Activated T-cell treated with anti-CD3 and anti-CD28 coated beads for 1 hour (primary cell): ENCODE measurements at places on chromosomes 3 and 15.

DNA sequence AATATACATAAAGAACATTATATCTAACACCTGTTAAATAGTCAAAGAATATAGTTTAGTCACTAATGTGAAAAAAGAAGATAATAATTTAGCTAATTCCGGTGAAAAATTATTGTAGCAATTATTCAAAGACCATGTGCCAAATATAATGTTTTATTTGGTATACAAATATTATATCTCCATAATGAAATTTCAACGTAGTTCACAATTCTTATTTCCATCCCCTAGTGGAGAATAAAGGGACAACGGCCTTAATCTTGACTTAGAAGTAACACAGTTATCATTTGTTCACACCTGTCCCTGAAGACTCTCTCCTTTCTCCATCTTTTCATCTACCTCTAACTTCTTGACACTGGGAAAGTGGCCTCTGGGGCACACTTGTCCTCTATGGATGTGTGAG, 213.4 kb downstream of the ERC2 start:
- DNase-seq, result no peak

DNA sequence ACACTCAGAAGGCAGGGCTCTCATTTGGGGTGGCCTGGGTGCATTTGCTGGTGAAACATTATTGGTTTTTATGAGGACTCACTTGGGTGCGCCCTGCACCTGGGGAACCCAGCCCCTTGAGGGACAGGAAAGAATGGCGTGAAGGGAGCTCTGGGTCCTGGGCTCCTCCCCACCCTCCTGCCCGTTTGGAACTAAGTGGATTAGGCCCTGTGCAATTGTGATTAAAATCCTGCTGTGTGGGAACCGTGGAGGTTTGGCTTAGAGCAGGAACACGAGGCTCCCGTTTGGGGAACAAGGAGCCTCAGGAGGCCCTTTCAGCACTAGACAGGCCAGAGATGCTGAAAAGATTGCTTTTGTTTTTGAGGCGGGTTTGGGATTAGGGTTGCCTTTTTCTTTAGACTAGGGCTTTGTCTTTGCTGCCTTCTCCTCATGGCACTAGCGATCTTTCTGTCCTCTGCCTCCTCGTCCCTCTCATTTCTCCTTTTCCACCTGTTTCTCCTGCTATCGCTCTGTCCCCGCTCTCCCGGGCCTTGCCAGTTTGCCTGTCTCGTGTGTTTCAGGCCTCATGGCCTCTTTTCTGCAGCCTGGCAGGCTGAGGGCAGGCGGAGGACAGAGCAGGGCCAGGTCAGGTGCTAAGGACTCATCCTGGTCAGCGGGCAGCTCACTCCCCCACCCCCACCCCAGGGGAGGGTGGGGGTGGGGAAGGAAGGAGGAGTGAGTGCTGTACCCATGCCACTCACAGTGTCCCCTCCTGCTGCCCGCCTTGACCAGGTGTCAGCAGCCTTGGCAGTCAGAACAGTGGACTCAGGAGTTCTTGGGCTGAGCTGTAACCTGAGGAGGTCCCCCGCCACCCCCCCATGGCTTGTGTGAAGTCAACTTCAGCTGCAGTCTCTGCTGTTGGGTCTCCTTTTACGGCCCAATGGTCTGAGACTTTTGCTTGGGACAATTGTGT, 8.6 kb downstream of the MAPKAPK3 start:
- DNase-seq, result no peak

DNA sequence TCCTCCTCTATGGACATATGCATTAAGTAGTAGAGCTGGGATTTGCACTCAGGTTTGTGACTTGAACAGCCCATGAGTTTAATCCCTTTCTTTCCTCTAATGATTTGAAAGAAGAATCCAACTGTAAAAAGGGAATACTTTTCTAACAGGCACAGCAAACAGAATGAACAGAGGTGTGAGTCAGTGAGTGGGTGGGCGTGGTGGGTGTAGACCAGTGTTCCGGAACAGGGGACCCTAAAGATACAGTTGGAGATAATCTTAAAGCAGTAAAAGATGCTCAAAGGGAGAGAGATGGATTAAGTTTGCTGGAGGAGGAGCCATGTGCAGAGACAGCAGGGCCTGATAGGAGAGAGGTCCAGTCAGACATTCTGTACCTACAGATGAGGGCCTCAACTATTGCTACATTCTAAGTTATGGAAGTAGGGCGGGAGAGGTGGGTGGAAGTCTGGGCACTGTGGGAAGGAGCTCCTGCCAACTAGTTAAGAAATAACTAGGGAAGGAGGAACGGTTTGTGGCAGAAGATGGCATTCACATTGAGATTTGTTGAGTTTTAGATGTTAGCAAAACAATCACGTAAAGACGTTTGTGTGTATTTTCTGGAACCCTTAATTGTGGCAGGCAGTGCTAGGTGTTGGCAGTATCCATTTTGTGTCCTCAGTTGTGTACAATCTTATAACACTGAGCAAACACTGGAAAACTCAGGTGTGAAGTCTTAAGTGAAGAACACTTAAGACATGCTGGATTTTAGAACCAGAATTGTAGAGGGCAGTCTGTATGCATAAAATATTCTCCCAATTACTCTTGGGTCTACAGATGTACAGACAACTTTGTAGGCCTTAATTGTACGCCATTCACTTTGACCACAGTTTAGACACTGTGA, 511.0 kb downstream of the GRM7 start:
- no peak for DNase-seq

- DNase-seq, result no peak
Measured at GRCh38 chr3:111803123-111803593, 55.9 kb upstream of the PHLDB2 start.

- DNase-seq, result no peak
Measured at GRCh38 chr15:25545017-25545416, 106.2 kb upstream of the UBE3A start.

DNA sequence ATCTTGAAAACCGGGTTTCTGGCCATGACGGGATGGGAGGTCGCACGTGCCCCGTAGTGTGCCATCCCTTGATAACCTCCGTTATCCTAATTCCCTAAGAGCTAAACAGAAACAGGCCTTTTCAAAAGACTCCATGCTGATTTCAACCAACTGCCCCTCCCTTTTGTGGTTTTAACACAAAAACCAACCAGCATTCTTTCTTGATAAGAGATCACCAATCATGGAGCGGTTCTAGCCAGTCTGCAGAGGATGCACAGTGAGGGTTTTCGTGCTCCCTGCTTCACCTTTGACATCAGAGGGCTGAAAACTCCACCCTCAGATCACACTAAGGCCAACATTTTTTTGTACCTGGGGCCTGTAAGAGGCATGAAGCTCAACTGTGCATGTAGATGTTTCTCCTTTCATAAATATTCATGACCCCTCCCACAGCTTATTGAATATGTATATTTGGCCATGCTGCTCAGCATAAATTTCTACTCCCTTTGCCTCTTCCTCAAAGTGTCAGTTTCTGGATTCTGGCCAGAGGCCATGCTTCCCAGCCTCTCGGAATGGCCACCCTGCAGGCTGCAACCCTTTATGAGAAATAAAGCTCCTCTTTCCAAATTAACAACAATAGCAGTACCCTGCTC, 41.3 kb downstream of the FAM3D start:
- DNase-seq, result no peak

DNA sequence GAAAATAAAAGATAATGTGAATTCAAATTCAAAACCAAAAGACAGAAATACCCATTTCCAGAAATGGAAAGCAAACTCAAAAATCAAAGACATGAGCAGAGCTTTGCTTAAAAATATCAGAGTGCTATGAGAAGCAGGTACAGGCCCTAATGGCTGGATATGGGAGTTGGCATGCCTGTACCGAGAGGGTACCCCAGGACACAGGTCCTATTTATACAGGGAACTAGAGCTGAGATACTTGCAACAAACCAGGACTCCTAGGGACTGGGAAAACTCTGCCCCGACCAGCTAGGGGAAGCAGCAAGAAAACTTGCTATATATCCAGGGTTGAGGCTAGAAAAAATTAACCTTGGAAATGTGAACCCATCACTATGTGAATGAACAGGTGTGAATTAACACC, 36.0 kb upstream of the SYNPR start:
- no peak for DNase-seq

GRCh38 chr3:76044601-76045600, 259.6 kb upstream of the ZNF717 start:
- no peak for DNase-seq
